NCI-H510A (cell line): ENCODE measurements at places on chromosomes 3 and 15.

- no peak for DNase-seq
Measured at GRCh38 chr3:4162096-4162495, 141.1 kb upstream of the SETMAR start.

GRCh38 chr15:83533410-83533962, 86.3 kb downstream of the SH3GL3 start:
- no peak for DNase-seq

GRCh38 chr15:62165793-62166375, 799 bp upstream of the C2CD4B start:
- no peak for DNase-seq

DNA sequence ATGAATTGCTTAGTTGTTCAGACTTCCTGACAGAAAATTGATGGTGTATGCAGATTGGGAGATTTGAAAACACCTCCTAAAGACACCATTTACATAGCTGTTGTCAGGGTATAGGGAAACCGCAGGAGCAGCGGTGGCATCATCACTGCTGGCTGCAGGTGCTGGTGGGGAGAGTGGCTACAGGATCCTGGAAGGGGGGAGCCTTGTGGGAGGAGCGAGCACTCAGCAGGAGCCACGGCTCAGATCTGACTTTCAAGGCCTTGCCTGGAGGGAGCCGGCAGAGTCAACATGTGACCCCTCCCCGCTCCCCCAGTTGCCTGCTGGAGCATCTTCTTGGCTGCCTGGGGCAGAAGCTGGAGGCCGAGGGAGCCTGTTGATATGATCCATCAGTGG, 26.1 kb downstream of the EDEM1 start:
- DNase-seq: no peak

DNA sequence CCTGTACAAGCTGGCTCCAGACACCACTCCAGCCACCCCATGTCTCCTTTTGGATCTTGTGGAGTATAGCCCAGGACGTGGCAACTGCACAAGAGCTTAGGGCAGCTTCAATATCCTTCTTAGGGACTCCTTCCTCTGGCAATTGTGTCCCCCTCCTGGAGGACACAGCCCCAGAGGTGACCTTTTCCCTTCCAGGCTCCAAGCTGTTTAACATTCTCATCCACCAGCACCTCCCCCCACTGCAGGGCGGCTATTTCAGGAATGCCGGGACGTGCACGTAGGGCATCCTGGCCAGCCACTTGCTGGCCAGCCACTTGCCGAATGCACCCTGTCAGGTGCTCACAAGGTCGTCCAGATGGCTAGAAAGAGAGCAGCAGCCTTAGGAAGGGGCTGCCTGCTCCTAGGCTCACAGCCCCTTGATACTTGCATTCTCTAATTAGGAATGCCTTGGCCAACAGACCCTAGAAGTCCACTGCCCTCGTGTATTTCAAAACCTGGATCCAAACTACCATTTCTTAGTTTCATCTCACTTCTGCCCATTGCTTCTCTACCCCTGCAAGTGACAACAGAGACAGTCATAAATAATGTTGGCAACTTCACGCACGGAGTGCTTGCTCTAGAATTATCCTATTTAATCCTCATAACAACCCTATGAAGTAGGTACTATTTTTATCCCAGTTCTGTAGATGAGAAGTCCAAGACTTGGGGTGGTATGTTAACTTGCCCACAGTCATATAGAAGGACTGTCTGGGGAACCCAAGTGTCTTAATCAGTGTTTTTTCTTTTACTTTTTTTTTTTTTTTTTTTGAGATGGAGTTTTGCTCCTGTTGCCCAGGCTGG, 24.5 kb upstream of the IDH2 start:
- DNase-seq: no peak

- no peak for DNase-seq
Measured at GRCh38 chr3:149224736-149225594, 3.3 kb upstream of the CP start.

DNA sequence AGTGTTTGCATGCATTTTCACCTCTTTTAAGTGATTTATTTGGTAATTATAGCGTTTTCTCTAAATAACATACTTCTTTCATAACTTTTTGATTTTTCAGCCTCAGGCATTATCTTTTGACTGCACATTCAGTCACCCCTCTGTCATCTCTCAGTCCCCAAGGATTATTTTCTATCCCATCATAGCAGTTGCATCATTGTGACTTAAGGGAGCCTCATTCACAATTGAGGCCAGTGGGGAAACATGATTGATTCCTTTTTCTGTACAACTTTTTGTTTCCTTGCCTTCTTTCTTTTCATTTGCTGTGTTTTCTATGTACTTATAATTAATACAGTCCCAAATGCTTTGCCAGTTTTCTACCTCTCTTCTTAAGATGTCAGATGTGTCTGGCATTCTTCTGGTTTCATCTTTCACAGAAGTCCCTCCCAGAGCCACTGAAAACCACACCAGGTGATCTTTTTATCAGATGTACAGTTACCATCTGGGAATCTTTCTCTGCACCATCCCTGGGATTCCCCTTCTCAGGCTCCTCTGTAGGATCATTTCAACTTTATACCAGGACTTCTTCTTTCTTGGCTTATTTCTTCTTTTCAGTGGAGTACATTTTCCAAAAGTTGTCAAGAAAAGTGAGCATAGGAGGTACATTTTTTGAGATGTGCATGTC, 151.4 kb downstream of the RAP2B start:
- no peak for DNase-seq

DNA sequence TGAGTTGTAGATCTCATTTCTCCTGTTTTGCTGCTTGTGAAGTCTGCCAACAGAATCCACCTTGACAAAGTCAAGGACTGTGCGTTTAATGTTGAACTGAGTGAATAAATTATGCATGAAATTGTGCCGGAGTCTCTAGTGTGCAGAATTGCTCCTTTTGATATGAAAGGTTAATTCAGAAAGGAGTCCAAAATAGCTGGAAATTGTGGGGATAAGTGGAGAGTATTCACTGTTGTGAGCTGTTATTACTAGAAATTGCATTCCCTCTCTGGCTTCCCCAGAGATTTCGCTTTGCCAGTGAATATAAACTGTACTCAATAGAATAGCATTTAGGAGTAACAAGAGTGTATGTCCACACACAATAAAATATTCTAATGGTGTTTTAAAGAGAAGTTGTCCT, 43.1 kb downstream of the SAMMSON start:
- no peak for DNase-seq

- DNase-seq: no peak
Measured at GRCh38 chr15:72787526-72787925, 4.0 kb upstream of the ADPGK start.

- no peak for DNase-seq
Measured at GRCh38 chr15:96102631-96103030, 227.9 kb upstream of the NR2F2 start.

DNA sequence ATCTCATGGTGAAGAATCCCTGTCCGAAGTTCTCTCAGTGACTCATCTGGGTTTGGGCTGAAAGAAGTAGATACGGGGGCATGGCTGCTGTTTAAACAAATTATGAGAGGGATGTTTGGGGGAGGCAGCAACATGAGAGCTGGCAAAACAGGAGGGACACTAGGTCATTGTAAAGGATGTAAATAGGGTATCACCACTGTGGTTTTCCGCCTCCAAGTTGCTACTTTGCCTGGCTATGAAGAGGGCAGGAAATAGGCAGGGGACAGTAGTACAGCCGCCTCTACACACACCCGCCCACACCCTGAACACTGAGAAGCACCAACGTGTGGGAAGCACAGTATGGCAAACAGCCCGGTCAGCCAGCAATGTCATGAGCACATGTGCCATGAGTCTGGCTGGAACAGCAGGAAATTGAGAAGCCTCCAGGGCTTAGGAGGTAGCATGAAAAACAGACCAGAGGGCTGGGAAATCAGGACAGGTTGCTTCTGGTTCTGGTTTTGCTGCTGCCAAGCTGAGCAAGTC, 17.1 kb downstream of the HEXA start:
- no peak for DNase-seq

- no peak for DNase-seq
Measured at GRCh38 chr3:63969876-63970275, 53.4 kb downstream of the PSMD6 start.

GRCh38 chr3:46559091-46559704, 6.9 kb downstream of the LRRC2 start:
- no peak for DNase-seq

DNA sequence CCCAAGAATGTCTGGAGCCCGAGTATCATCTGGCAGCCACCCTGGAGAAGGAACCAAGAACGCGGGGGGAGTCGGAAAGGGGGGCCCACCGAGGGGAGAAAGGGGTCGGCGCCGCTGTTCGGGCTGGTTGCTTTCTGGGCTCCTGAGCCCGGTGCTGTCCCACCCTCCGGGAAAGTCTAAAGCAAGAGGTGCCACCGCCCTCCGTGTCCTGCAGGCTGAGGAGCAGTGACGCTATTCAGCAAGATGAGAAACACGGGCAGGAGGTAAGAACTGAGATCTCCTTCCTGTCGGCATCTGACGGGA, 234.8 kb downstream of the XXYLT1 start:
- no peak for DNase-seq

DNA sequence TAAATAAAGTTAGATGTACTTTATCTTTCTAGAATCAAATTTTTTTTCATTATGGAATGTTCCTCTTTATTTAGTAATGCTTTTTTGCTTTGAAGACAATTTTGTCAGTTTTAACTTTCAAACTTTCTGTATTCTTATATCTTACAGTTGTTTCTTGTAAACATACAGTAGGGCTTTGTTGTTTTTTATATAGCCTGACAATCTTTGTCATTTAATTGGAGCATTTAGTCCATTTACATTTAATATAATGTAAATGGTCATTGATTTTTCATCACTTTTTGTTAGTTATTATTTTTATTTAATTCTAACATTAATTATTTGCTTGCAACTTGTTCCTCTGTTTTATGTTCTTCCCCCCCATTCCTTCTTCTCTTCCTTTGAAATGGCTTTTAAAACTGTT, 55.4 kb upstream of the RNU6-1 start:
- DNase-seq: no peak

DNA sequence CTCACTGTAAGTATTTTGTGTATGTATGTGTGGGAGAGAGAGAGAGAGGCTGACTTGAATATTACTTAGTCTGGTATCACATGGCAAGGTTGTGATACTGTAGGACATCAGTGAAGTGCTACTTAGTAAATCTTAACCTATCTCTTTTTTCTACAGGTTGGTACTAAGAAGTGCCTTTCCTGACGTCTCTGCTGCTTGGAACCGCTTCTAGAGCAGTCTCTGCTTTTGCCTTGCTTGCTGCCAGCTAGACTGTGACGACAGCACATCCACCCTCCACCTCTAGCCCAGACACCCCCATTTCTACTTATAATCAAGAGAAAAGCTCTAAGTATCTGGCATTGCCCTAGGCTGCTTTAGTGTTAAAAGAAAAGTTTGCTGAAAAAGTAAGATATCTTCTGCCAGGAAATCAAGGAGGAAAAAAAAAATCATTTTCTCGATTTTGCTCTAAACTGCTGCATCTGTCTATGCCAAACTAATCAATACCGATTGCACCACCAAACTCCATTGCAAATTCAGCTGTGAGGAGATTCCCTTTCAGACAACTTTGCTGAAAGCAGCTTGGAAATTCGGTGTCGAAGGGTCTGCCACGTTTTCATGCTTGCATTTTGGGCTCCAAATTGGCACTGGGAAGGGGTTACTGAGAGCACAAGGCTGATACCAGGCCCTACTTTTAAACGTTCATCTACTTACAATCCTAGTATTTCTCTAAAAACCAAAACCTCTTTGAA, 30.7 kb downstream of the MBNL1 start:
- DNase-seq: no peak

- DNase-seq: no peak
Measured at GRCh38 chr15:47340571-47340920, 376.8 kb upstream of the SEMA6D start.

GRCh38 chr15:84081391-84082168, 154.0 kb upstream of the GOLGA6L4 start:
- DNase-seq: no peak

- DNase-seq: no peak
Measured at GRCh38 chr3:148999806-149000205, 8.5 kb downstream of the GYG1 start.

DNA sequence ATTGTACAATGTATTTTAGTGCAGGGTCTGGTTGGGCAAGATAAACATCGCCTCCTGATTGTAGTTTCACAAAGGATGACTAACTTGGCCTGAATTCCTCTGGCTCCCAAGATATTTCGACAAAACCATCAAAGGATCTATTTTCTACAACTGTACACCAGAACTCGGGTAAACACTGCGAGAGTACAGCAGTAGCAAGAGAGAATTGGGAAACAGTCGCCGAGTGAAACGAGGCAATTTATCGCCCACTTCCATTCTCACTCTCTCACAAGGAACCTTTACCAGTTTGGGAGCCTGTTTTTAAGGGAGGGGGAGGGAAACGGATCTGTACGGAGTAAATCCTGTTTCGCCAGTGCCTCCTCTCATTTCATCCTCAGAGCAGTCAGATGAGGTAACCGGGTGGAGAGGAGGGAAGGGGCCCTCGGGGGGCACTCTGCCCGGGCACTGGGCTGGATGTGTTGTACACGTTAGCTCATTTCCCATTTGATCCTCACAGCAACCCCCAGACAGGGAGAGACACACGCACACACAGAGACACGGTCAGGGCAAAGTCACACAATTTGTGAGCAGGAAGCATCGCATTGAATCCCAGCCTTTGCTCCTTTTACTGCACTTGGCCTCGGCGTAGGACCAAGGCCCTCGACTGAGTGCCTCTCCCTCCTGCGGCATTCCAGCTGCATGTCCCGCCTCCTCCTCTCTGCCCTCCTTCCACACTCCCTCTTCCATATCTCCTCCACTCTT, 120.1 kb downstream of the LIPC start:
- DNase-seq: no peak

- DNase-seq: no peak
Measured at GRCh38 chr15:81199031-81199779, 2.5 kb downstream of the IL16 start.

GRCh38 chr15:82106679-82107078, 60.9 kb upstream of the MEX3B start:
- DNase-seq: no peak

DNA sequence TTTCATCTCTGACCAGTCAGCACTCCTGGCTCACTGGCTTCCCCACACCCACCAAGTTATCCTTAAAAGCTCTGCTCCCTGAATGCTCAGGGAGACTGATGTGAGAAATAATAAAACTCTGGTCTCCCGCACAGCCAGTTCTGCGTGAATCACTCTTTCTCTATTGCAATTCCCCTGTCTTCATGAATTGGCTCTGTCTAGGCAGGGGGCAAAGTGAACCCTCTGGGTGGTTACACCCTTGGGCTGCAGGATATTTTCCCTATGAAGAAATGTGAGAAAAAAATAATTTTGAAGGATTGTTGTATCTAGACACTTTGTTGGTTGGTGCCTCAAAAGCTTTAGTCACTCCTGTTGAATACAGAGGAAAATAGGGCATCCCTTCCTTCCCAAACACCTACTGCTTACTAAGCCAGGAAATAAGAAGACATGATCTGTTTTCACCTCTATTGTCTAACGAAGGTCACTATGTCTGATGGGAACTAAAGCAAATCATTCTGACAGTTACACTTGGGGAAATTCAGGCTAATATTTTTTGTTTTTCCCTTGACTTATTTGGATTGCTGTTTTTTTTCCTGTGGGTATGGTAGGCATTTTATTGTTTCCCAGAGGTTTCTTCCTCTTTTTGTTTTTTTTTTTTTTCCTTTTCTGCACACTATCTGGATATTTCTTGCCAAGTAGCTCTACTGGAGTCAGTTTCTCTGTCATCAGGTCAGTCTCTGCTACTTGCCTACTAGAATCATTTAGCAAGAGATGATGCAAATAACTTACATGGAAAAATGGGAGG, 15.3 kb upstream of the TNFSF10 start:
- DNase-seq: no peak

GRCh38 chr3:62562017-62562416, 188.7 kb upstream of the FEZF2 start:
- DNase-seq: no peak
